SHP77 (cell line): ENCODE measurements at places on chromosomes 11 and 22.

- DNase-seq, result no peak
These were observed 712.3 kb downstream of the METTL15 start for GRCh38 chr11:28820296-28820989.

DNA sequence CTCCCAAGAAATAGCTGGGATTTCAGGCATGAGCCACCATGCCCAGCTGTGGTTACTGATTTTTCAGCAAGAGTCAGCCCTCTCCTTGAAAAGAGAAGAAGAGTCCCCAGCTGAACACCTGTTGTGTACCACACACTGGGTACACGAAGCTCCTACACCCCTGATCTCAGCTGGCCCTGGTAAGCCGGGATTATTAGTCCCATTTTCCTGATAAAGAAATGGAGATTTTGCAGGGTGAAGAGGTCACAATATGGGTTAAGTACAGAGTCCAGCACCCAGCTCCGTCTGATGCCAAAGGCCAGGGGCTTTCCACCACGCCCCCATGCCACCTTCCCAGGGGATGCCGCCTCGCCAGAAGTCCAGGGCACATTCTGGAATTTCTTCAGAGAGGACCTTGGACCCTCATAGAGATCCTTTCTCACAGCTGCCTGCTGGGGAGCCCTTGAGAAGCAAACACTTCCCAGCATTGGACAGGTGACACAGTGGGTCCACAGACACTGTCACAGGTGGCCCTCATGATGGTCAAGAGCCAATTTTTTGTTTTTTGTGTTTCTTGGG lies 19.8 kb upstream of the HMOX1 start:
- no peak for DNase-seq

DNA sequence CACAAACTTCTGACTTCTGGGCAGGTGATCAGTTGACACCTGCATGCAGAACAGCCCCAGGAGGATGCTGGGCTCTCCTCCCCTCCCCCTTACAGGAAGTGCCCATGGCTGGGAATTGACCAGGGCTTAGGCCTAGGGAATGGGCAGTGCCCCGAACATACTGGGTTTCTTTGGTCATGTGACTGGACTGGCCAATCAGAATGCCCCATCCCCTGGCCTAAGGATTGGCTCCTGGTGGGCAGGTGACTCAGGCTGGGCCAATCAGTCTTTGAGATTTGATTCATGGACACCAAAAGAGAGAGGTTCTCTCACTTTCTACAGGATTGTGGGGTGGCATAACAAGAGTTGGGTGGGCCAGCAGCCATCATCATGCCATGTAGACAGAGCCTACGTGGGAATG lies 37.1 kb downstream of the MCM5 start:
- DNase-seq, result no peak

GRCh38 chr22:49140911-49141665 lies 686.6 kb downstream of the BRD1 start:
- DNase-seq, result no peak

GRCh38 chr11:106523171-106523570 lies 445.7 kb downstream of the AASDHPPT start:
- DNase-seq, result no peak
